NCI-H1694 (cell line): ENCODE measurements at places on chromosomes 16 and 17.

- DNase-seq, result no peak
Measured at GRCh38 chr16:58507963-58508670, 7.2 kb upstream of the SETD6 start.

DNA sequence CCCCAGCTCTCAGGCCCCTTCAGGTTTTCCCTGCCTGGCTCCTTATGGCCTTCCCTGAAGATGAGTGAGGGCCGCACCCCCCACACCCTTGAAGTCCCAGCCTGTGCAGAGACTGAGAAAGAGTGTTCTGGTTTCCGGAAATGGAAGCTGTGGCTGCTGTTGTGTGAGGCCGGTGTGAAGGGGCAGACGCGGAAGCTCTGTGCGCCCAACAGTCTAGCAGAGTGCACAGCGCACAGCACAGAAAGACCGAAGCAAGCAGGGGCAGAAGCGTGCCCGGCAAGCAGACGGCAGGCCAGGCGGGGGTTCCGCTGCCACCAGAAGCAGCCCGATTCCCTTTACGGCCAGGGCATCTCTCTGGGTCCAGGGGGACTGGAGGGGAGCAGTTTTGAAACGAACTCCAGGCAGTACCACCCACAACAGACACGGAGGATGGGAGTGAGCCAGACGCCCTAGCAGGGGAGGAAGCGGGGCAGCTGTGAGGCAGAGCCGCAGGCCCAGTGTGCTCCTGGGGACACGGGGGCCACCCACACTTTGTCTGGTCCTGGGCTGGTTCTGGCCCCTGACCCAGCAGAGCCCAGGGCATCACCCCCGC lies 16.7 kb downstream of the TPSG1 start:
- no peak for DNase-seq

- no peak for DNase-seq
Measured at GRCh38 chr16:68289621-68290329, 21.0 kb downstream of the SLC7A6OS start.

- DNase-seq, result no peak
Measured at GRCh38 chr16:4370570-4371356, 885 bp upstream of the VASN start.

DNA sequence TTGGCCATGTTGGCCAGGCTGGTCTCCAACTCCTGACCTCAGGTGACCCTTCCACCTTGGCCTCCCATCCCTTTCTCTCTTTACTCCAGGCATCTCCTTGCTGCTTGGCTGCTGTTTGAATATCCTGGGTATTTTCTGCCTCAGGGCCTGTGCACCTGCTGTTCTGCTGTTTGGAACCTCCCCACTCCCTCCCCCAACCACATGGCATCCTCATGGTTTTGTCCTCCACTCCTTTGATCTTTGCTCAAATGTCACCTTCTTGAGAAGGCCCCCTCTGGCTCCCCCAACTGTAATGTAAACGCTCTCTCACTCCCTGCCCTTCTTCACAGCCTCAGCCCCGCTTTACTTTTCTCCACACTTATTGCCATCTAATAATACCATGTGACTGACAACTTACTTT lies 152.0 kb downstream of the GSG1L start:
- no peak for DNase-seq

DNA sequence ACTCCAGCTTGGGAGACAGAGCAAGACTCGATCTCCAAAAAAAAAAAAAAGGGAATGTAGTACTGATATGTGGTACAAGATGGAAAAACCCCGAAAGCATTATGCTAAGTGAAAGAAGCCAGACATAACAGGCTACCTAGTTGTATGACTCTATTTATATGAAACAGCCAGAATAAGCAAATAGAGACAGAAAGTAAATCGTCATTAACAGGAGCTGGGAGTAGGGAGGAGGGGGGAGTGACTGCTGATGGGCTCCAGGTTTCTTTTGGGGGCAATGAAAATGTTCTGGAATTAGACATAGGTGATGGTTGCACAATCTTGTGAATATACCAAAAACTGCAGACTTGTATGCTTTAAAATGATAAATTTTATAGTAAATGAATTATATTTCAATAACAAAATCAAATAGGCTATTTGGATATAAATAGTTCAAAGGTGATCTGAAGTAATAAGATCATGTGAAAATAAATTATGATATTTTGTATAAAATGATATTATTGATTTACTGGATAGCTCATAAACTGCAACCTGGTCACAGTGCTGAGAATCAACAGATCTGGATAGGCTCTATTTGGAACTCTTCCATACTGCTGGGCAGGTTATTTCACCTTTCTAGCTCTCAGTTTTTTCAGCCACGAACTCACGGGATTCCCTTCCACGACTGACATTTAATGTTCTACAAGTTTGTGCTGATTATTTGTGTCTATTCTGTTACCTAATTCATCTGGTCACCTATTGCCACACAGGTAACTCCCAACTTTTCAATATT lies 27.1 kb downstream of the ZNF652 start:
- no peak for DNase-seq

DNA sequence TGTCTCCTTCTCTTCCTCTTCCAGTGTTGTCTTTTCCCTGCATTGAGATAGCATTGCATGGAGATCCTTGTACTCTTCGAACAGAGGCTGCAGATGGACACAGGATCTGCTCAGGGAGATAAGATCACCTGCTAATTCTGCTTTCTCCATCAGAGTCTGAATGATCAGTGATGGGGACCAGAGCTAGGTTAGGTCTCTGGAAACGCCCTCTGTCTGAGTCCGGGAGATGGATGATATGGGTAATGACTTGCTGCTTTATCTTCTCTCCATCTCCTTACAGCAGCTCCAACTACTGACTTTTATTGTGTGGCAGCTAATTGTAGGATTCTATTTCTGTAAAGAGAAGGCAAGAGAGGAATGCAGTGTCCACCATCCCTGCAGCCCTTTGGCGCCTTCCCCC lies 435.6 kb downstream of the WWOX start:
- no peak for DNase-seq

- DNase-seq, result no peak
Measured at GRCh38 chr17:33245183-33245582, 47.9 kb downstream of the ASIC2 start.

DNA sequence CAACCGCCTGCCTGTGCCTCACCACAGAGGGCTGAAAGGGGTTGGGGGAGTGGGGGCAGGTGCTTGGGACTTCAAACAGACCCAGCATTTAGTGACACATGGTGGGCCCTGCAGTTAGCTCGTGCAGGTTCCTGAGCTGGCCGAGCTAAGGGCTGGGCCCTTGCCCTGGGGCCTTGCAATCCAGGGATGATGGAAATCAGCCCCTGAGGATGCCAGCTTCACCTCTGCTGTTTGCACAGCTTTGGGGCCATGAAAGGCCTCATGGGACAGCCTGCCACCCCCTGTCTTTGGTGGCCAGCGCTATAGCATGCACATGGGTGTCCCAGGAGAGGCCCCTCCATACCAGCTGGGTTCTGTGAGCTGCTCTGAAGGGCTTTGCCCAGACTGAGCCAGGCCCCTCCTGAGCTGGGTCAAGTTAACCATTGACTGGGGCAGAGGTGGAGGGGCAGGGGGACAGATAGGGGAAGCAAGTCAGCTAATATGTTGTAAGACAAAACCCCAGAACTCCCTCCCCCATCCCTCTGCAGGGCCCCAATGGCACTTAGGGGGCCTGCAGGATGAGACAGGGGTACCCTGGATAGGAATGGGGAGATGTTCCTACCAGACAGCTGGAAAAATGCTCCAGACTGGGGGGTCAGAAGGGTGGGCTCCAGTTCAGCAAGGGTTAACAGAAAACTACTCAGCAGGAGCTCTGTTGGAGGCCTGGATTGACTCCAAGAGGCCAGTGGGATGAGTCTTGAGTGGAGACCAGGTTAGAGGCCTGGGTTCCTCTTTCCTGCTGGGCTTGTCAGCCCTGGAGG lies 692 bp downstream of the PRR15L start:
- no peak for DNase-seq
